ENCODE measurements at places on chromosomes 2 and 18.

DNA sequence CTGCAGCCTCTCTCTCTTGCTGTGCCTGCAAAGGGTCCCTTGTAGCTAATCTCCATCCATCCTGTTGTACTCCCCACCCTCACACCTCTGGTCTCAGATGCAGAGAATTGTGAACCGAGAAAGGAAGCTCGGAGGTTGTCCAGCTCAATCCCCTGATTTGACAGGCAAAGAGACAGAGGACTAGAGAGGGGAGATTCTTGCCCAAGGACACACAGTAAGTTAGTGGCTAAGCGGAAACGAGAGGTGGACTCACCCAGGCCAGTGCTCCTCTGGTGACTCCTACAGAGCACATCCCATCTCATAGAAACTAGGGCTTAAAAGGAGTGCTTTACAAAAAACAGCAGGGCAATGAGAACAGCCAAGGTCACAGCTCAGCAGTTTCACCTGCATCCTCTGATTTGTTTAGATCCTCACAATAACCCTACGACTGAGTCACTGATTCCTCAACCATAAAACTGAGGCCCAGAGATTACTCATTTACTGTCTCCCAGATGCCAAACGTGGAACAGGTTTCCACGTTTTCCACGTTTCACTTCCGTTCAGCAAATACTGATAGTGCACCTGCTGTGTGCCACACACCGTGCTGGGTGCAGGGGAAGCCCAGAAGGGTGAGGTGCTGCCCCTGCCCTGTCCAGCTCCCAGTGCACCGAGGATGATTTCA, 22.1 kb downstream of the EHD3 start:
- DNase-seq, result no peak

GRCh38 chr2:239269173-239269885, 131.5 kb downstream of the HDAC4 start:
- DNase-seq, result no peak

DNA sequence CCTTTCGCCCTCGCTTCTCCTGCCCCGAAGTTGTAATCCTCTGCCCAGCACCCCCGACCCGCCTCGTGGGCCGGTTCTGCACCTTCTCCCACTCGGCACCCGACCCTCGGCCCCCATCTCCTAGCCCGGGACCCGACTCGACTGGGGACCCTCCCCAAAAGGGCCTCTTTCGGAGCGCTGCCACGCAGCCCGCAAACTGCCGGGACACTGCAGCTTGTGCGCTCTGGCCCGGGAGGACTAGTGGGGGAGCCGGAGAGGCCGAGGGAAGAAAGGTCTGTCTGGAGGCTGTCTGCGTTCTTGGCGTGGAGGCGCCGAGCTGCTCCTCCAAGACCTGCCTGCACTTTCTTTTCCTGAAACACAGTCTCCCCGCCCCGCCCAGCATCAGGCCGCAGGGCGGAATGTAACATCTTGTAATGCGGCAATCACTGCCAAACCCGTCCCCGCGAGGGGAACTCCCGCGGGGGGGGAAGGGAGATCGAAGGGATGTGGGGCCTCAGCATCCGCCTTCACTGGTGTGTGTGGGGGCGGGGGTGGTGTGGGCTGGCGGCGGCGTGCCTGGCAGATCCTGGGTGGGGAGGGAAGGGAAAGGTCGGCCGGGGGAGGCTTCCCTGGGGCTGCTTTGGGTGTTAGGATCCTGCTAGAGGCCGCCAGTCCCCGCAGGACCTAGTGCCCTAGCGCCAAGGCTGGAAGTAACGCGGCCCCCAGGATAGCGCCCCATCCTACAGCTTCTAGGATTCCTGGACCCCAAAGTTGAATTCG, 7.4 kb downstream of the DLX2 start:
- peak; percentile 56 for DNase-seq

DNA sequence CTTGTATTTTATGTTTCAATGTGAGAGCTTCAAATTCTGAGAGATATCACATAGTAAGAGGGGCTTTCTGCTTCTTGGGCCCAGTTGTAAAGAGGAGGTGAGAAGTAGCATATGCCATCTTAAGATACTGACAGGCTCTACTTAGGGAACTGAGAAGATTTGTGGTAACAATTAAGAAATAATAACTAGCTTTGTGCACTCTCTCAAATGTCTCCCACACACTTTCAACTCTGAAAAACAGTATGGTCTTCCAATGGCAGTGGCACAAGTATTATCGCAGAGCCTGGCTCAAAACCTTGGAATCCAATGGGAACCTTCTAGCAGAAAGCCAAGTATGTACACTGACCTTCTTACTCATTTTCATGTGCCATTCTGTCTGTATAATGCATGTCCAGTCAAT, 80.3 kb upstream of the FAM237A start:
- DNase-seq, result no peak
